ENCODE measurements at places on chromosomes 6 and 20.

DNA sequence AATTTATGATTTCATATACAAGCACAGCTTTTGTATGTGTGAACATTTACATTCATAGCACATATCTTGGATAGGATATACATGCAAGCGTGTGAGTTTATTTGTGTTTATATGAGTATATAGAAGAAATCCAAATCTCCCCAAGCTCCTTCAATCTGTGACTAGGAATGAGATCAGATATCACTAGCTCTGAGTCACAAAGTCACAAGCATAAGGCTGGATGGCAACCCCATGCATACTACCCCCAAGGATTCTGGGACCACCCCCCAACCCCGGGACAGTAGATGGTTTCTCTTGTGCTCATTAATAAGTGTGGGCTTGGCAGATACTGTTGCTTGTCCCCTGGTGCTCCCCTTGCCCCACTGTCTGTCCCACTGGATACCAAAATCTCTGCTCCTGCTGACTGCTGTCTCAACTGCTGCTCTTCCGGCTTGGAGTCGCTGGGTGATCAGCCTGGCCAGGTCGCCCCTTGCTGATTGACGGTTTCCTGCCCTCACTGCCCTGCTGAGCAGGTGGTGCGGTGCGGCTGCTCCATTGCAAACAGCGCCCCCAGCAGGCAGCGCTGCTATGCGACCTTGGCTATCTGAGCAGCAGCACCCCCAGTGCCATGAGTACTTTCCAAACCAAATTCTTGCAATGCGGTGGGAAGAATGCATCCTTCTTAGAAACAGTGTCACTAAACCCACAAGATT, 279.4 kb downstream of the CD83 start:
- peak; percentile 26 for DNase-seq

DNA sequence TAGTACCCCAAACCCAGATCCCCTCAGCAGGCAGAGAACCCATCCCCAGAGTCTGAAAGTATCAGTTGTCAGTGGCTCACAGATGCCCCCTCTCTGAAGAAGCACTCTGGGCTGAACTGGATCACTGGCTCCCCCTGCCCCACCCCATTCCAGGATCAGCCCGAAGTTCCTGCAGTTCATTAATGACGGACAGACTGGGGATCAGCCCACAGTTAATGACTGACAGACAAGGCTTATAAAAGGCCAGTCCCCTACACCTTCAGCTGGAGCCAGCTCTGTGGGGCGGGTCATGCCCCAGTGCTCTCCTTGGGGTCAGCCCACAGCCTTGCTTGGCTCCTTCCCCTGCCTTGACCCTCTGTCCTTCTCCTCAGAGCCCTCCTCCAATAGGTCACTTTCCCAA, 21.7 kb downstream of the KIAA1755 start:
- DNase-seq = no peak

GRCh38 chr6:111591901-111592461, 13.7 kb downstream of the TRAF3IP2 start:
- no peak for DNase-seq

DNA sequence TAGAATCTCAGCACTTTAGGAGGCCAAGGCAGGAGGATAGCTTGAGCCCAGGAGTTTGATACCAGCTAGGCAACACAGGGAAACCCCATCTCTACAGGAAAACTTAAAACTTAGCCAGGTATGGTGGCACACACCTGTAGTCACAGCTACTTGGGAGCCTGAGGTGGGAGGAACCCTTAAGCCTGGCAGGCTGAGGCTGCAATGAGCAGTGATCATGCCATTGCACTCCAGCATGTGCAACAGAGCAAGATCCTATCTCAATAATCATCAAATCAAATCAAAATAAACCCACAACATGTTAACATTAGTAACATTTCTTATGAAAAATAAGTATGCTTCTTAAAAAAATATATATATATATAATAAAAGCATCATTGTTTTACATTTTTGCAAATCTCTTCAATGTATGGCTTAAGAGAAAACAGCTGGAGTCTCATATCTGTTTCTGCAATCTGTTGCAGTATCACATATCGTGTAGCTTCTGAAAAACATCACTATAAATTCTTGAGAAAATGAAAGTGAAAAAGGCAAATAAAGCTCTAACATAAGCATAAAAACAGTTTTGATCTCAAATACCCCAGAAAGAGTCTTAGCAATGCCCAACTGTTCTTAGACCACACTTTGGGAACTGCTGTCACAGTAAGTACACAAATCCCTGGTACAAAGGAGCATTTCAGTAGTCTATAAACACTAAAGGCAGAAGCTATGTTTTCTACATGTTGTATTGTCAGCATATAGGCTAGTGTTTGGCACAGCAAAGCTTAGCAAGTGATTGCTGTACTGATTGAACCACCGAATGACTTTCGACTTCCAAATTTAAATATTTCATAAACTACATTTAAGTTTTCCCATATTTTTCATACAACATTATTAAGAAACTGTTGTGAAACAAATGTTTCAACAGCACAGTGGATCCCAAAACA, 8.0 kb downstream of the MMUT start:
- DNase-seq = no peak

GRCh38 chr6:83008626-83009025, 57.0 kb downstream of the UBE3D start:
- DNase-seq = no peak

Measured in activated naive CD8-positive, alpha-beta T cell treated with anti-CD3 and anti-CD28 coated beads, Interleukin-2, amount 50 U/mL, for 24 hours (primary cell).